Smooth muscle cell of the pulmonary artery (primary cell): ENCODE measurements at places on chromosomes 5 and 9. TPM values are rescaled to one million over a fixed set of nuclear protein-coding genes. Genes with fewer than 3 reads are reported as not detected.

The DRD1 gene
- total RNA-seq, result 0.33 and 1.2 TPM in 2 replicates

The PLAC8L1 gene
- total RNA-seq, result 0.20 and 0.52 TPM in 2 replicates

The DMRT3 gene
- not detected in 2 replicates for total RNA-seq

The C7 gene
- 1.5 and 36.9 TPM in 2 replicates for total RNA-seq

The TCF7 gene
- total RNA-seq, result 0.40 and 0.98 TPM in 2 replicates

The MAMDC4 gene
- total RNA-seq, result 4.6 and 6.5 TPM in 2 replicates

The TMEFF1 gene
- 2.4 and 5.2 TPM in 2 replicates for total RNA-seq

The ROPN1L gene
- 0.33 and 0.36 TPM in 2 replicates for total RNA-seq

The MARCOL gene
- total RNA-seq, result not detected in 2 replicates
